ENCODE measurements at places on chromosomes 2 and 18.

DNA sequence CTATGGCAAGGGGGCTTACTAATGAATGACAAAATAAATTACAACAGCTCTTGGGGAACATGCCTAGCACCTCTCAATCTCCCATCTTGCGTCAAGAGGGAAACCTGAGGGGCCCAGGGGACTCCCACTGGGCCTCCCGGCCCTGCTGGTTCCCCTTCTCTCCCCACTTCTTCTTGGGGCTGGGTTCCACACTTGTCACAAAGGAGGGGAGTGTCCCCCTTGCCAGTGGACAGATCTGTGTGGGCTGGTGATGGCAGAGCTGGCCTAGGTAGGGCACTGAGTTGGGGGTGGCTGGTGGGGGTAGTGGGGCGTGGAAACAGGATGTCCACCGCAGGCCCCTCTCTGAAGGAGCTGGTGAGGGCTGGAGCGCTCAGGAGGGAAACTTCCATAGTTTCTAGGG, 184.0 kb upstream of the HAAO start:
- peak; percentile 68 for DNase-seq

GRCh38 chr18:3547891-3548615, 98.1 kb downstream of the TGIF1 start:
- DNase-seq: no peak

GRCh38 chr2:240235149-240235803, 94.8 kb upstream of the OTOS start:
- peak; percentile 70 for DNase-seq

- no peak for DNase-seq
Observed at GRCh38 chr2:208186893-208187292, 2.9 kb downstream of the C2orf80 start.

DNA sequence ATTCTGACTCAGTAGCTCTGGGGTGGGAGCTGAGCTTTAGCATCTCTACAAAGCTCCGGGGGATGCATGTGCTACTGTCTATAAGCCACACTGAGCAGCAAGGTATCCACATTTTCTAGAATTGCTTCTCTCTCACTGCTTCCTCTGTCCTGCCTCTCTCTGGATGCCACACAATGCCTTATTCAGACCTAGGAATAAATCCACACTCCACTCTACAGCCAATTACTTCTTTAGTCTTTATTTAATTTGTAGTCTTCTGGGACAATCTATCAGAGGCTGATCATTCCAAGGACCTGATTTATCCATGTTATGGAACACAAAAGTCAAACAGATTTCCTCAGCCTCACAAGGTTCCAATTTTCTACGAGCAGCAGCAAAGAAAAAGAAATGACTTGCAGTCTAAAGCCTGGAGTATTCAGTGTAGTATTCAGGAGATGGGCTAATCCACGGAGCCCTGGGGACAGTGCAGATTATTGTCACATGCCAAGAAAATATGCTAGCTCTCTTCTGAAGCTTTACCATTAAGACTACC, 4.4 kb downstream of the BCL2 start:
- no peak for DNase-seq

GRCh38 chr18:274313-274712, 6.5 kb upstream of the THOC1 start:
- no peak for DNase-seq

- no peak for DNase-seq
Observed at GRCh38 chr2:129575880-129576279, 403.6 kb upstream of the RAB6C start.

DNA sequence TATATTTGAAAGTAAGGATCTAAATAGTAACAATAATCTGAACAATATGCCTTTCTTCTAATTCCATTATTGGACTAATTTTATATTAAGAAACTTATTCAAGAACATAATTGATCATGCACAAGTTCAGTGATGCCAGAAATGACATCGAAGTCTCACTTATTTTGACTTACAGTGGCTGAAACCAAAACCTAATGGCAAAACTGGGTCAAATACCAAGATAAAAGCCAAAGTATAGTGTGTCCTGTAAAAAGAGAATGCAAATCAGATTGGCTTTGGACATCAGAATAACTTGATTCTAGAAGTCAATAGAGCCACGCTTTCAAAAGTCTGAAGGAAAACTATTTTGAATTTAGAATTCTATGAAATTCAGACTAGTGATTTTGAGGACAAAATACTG, 137.2 kb downstream of the FTCDNL1 start:
- no peak for DNase-seq

DNA sequence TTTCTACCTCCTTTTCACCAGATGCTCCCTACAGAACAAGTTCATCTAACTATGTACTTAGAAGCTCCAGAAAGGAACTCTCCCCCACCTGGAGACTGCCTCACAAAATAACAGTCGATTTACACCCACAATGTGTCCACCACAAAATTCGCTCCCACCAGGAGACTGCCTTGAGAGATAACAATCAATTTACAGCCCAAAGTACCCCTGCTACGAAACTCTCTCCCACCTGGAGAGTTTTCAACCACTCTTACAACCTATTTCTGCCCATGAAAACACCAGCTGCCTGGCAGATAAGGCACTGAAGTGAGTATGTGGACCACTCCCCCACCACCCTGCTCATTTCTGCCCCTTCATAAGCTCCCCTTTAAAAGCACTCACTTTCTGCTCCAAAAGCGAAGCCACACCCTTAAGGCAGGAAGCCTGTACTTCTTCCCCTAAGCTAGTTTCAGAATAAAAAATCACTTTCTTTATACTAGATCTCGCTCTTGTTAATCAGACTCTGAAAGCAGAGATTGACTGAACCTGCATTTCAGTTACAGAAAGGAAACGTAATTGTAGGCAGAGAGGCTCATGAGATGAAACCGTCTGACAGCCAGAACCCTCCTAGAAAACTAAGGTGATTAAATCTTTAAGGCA, 94.4 kb upstream of the RBBP8 start:
- no peak for DNase-seq

- DNase-seq: no peak
Observed at GRCh38 chr2:216620786-216621185, 12.4 kb upstream of the IGFBP2 start.

- DNase-seq: no peak
Observed at GRCh38 chr2:81675641-81676040, 1371.1 kb upstream of the LRRTM1 start.

DNA sequence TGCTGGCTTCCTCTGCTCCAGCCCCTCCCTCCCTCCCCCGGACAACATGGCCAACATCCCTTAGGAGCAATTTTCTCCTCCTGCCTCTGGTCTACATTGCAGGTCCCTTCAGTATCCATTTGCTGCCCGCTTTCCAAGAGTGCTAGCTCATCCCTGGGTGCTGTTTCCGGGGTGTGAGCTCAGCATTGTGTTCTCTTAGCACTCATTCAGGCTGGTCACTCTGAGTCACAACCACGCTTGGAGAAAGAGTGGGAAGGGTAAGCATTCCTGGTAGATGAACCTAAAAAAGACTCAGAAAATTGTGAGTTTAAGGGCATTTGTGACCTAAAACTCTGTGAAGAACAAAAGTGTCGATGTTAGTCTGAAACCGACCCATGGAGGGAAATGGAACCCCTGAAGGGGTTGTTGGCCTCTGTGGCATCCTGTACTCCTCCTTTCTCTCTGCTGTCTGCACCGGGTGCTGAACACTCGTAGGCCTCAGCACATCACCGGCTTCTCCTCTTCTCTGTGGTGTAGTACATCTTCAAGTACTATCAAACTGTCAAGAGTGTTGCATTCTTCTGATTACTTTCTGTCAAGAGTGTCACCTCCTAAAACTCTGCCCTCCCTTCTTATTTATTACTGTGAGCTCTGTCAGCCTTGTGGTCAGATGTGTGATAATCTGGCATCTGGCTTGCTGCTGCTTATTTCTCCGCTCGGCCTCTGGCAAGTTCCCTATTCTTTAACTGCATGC, 73.0 kb downstream of the CTNNA2 start:
- DNase-seq: no peak

DNA sequence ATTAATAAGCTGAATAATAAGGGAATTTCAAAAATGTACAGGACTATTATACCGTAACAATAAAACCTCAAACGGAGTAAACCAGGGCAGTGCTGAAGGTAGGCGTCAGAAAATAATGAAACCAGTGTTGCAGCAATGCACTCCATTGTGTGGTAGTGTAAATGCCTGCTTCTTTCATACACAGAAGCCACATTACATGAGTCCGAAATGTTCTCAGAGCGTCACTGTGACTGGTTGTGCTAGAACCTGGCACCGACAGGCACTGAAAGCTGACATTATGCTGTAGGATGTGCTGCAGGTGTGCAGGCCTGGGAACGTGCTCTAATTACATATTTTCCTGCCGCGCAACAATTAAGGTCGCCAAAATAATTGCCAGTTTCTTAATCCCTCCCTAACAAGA, 53.3 kb downstream of the ZEB2 start:
- no peak for DNase-seq

DNA sequence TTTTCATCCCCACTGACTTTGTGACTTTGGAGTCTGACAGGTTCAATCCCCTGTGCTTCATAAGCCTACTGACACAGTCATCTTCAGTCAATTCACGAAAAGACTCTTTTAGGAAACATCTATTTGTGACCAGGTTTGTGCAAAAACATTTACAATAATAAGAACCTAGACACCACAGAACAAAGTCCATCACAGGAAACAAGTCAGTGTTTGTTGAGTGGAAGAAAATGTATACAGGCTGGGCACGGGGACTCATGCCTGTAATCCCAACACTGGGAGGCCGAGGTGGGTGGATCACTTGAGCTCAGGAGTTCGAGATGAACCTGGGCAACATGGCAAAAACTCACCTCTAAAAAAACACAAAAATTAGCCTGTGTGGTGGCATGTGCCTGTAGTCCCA, 49.7 kb downstream of the TGFA start:
- no peak for DNase-seq

DNA sequence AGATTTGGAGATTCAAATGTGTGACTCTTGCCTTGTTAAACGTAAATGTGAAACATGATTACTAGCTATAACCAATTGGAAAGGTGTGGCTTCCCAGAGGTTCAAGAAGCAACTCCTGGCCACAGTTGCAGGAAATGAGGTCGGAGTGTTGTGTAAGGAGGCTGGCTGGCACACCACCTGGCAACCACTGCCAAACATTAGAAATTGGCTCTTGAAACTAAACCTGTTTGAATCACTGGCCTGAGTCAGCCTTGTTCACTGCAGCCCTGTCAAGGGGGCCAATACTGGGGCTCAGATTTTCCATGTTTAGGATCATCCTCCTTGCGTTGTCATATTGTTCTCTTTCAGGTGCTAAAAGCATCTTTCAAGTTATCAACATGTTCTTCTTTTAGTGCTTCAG, 206.3 kb downstream of the ARL6IP6 start:
- no peak for DNase-seq

DNA sequence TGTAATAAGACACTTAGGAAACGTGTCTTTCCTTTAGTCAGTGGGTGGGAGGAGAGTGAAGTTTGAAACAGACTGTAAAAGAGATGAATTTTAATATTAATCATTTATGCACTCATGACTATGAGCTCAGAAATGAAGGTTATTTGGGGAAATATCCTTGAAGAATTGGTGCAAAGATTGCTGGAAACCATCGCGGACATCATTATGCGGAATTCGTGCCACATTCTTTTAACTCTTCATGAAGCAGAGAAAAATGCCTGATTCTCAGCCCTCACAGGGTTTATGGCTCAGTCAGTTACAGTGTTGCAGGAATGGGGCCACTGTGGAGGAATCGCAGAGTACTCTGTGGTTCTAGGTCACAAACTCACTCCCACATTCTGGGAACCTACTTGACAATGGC, 109.7 kb downstream of the RGPD3 start:
- DNase-seq: no peak

- DNase-seq: no peak
Observed at GRCh38 chr18:40925071-40925541, 1029.9 kb upstream of the PIK3C3 start.

DNA sequence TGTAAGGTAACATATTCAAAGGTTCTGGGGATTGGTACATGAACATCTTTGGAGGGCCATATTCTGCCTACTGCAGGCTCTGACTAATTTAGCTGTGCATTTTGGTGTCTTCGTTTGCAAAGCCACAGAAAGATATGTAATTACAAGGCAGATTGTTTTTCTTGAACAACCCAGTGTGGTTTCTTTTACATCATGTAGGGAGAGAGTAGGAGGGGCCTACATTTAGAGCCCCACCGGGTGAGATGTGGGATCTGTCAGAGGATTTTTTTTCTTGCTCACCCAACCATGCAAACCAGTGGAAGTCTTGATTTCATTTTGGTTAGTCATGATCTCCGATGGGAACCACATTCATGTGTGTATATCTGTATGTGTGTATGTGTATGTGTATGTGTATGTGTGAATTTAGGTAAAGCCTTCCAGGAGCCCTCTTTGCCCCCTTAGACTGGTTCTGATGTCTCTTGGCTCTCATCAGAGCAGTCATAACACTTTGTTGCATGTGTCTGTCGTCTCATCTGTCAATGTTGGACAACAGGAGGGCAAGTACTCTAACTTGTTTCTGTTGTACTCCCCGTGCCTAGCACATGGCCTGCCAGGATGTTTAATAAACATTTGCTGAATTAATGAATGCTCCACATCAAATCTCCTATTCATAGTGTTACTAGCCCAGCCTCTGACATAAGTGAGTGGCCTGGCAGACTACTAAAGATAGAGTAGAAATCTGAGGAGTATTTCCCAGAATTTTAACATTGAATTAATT, 239.9 kb downstream of the MTX2 start:
- no peak for DNase-seq

GRCh38 chr2:37602040-37602439, 69.4 kb downstream of the CDC42EP3 start:
- DNase-seq: no peak

- no peak for DNase-seq
Observed at GRCh38 chr18:50218432-50219197, 23.7 kb upstream of the MYO5B start.

- no peak for DNase-seq
Observed at GRCh38 chr2:169114056-169114455, 44.7 kb downstream of the DHRS9 start.

DNA sequence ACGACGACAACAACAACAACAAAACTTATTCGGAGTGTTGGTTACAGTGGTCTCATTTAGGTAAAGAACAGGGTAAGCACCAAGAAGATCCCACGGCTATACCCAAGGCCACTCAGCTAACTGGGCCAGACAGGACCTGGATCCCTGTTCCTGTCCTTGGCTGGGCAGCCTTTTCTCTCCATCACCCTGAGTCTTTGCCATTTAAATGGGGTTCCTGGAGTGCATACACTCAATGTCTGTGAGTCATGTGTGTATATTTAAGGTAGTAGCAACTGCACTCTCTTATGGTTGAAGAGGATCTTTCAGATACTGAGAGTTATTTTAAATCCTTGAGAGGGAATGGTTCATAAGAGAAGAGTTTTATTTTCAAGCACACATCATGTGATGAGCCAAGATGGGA, 35.3 kb downstream of the ADCYAP1 start:
- no peak for DNase-seq

Measured in spleen (tissue), 13 donors.